HT-29 (cell line): ENCODE measurements at places on chromosomes 2 and 18. TPM values are rescaled to one million over a fixed set of nuclear protein-coding genes. Genes with fewer than 3 reads are reported as not detected.

Gene PKDCC
- total RNA-seq = 76.0 and 83.9 TPM in 2 replicates

Gene SKOR2
- not detected in 2 replicates for total RNA-seq

Gene ASAP2
- 27.0 and 34.8 TPM in 2 replicates for total RNA-seq

Gene ABCG8
- not detected in 2 replicates for total RNA-seq

Gene MYO1B
- 2.0 and 2.5 TPM in 2 replicates for total RNA-seq
